ENCODE measurements at places on chromosomes 1 and 21.

- DNase-seq = no peak
Observed at GRCh38 chr1:16372535-16373285, 5.7 kb downstream of the SZRD1 start.

DNA sequence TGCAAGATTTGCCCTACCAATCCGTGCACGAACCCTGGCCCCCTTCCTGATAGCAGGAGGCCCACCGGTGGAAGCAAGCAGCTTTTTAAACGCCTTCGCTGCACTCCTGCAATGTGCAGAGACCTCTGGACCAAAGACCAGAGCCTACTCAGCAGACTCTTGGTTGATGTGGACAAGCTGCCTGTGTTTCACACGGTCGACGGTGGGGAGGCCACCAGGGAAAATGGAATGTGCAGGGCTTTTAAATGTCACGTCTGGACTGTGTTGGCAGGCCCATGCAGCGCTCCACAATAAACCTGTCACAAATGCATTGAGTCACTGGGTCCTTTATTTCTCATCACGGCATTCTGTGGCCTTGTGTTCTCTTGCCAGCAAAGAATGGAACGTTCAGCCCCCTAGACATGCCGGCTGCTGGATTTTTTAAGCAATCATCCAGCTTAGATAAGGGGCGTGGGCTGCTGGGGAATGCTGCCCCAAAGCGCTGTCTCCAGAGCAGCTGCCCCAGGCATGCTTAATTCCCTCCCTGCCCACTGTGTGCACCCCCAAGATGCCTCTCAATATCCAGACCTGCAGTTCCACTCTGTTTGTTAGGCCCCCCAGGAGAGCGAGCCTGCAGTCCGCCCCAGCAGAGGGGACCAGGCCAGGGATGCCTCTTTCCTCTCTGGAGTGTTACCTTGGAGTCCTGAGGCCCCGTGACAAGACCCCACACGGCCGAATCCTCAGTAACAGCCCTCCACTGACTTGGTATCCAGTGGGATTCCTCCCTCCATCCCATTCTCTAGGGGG lies 71.3 kb downstream of the ATP5PO start:
- no peak for DNase-seq

DNA sequence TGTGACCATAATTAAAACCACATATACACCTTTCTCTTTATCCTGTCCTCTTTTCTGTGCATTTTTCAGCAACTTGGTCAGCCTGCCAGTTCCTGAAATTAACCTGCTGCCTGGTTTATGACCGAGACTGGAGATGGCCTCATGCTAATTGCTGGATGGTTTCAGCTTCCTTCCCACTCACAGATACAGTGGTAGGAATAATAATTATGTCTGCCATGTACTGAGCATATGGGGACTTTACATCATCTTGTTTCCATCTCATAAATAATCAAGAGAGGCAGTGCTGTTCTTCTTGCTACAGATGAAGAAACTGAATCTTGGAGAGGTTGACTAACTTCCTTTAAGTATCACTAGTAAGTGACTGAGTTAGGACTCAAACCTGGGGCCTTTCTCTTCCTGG lies 148.2 kb downstream of the NOS1AP start:
- no peak for DNase-seq

DNA sequence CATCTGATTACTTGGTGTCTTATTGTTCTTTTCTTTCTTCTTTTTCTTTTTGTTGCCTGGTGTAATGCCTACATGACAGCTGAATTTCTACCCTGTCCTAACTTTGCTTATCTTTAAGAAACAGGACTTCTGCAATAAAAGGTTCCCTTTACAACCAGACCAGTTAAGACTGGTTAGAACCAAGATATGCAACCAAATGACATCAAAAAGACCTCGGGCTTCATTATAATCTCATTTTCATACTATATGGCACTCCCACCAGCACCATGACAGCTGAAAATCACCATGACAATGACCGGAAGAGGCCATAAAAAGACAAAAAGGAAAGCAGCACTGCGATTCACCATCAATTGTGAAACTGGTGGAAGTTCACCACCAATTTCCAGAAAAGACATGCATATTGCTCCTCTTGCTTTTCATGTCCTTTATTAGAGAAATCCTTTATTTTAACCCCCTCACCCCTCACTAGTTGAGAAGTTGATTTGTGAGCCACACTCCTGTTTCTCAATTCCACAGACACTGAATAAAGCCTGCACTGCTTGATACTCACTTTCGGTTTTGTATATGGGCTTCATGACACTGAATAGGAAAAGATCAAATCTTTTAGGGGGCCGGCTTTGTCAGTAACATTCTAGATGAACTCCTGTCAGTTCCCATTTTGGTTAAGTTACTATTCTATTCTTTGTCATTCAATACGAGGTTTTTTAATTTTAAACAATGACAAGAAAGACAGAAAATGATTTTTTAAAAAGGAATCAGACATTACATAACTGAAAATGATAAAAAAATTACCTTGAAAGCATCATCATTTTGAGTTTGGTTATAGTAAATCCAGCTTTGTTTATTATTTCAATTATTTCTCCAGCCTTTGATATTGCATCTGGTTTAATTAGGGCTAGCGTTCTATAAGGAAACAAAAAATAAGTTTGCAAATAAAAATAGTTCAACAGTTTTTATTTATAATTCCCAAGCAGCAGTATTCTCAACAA lies 58.1 kb downstream of the NME7 start:
- DNase-seq = no peak

DNA sequence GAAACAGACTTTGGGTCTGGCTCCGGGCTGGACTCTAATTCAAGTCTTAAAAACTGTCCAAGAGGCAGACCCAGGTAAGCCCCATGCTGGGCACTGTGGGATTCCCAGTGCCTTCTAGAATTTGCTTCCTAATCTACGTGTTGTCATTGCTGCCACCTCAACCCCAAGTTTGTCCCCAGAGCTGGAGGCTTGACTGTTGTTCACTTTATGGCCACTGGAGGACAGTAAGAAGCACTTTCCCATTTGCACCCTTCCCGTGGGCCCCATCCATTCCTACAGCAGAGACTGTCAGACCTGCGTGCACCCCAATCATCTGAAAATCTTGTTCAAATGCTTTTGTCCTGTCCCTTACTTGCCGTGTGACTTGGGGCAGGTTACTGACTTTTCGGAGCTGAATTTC lies 29.4 kb upstream of the VASH2 start:
- DNase-seq = no peak

DNA sequence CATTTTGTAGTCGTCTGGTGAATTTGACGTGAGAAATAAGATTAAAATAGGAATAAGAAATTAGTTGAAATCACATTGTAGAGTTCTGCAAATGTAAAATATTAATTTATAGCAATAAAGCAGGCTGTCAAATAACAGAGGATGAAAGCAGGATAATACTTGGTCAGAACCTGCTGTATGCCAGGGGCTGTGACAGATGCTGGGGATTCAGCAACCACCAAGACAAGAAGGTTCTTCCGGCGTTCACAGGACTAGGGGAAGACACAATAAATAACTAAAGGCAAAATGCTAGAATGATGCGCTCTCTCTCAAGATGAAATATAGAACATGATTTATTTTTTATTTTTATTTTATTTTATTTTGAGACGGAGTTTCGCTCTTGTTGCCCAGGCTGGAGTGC lies 6.8 kb upstream of the PARK7 start:
- DNase-seq = no peak

GRCh38 chr1:245874942-245875580 lies 632.0 kb downstream of the SMYD3 start:
- DNase-seq = no peak

GRCh38 chr1:114510274-114511031 lies 550 bp downstream of the TRIM33 start:
- DNase-seq = peak; percentile 50

DNA sequence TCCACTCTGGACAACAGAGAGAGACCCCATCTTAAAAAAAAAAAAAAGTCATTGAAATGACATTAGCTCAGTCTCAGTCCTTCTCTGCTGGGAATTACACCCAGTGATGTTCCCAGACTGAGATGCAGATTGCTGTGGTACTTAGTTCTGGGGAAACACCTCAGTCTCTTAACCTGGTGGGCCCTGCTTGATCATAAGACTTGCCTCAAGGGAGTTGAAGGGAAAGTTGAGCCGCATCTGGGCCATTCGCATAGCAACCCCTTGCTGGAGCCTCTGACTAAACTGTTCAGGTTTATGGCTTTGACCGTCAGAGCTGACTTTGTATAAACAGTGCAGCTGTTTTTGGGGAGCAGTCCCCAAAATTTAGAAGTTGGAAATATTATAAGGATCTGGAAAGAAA lies 13.4 kb downstream of the FCRL4 start:
- no peak for DNase-seq

DNA sequence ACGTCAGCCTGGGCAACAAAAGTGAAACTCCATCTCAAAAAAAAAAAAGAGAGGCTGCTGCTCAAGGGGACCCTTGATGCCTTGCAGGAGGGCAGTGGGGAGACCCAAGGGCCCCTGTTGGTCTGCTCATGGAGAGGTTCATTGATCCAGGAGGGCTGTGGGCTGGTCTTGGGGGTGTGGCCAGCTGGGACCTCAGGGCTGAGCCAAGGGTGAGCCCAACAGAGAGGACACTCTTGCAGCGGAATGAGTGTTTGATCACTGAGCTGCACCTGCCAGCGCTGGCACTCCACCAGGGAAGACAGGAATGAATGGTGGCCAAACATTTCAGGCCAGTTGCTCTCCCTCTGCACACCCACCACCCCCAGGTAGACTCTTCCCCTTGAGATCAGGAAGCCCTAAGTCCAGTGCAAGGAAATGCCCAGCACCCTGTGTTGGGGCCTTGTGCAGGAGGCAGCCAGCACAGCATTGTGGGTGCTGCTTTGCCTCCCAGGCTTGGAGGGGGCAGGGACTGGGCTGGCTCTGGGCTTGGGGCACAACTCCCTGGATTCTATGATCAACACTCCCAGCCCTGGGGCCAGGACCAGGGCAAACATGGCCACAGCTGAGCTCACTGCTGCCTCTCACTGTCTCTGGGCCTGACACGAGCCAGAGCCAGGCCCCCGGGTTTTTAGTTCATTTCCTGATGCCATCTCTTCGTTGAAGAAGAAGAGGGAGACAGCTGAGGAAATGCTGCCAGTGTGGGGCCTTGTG lies 50.7 kb downstream of the IRF2BP2 start:
- DNase-seq = no peak

- no peak for DNase-seq
Observed at GRCh38 chr1:195241066-195241465, 1367.2 kb downstream of the KCNT2 start.

GRCh38 chr21:23130308-23130707 lies 2132.1 kb downstream of the NCAM2 start:
- DNase-seq = no peak

DNA sequence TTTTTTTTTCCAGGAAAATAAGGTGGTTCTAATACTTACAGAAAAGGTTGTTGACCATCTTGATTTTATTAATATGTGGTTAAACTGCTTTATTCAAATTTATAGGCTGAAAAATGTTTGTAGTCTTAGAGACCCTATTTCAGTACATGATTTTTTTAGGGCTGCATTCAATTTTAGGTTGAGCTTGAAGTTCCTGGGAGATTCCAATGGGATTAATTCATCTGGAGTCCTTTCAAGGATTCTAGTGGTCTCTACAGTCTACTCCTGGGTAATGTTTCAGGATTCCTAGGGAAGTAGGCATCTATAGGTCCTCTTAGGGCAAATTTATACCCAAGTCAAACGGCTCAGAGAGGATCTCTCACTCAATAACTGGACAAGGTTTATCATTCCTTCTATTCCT lies 126.7 kb downstream of the HMCN1 start:
- no peak for DNase-seq

GRCh38 chr1:55287723-55288122 lies 72.6 kb upstream of the USP24 start:
- no peak for DNase-seq

DNA sequence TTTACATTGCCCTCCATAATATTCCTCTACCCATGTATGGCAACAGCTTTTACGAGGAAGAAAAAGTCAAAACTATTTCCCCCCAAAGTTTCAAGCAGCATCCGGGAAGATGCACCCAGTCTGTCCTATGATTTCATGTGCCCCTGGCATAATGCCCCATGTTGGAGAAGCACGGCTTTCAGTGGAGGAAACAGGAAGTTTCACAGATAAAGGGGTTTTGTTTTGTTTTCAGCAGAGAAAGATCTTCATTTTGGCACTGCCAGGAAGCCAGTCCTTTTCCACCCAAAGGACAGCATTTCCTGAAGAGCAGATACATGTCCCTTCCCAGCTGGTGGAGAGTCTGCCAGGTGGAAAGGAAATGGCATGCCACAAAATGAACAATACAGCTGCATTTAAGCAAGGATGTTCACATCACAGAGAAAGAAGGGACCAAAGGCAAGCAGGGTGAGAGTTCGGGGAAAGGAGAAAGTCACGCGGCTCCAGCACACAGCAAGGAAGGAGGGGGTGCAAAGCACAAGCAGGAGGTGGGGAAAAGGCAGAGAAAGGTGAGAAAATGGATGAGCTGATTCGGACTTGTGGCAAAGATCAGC lies 95.3 kb upstream of the HIVEP3 start:
- DNase-seq = no peak

DNA sequence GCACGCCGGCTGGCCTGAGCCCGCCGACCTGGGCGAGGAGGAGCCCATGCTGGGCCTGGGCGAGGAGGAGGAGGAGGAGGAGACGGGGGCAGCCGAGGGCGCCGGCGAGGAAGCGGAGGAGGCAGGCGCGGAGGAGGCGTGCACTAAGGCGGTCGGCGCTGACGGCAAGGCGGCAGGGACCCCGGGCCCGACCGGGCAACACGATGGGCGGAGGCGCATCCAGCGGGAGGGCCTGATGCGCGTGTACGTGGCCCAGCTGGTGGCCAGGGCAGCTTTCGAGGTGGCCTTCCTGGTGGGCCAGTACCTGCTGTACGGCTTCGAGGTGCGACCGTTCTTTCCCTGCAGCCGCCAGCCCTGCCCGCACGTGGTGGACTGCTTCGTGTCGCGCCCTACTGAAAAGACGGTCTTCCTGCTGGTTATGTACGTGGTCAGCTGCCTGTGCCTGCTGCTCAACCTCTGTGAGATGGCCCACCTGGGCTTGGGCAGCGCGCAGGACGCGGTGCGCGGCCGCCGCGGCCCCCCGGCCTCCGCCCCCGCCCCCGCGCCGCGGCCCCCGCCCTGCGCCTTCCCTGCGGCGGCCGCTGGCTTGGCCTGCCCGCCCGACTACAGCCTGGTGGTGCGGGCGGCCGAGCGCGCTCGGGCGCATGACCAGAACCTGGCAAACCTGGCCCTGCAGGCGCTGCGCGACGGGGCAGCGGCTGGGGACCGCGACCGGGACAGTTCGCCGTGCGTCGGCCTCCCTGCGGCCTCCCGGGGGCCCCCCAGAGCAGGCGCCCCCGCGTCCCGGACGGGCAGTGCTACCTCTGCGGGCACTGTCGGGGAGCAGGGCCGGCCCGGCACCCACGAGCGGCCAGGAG lies 7.2 kb upstream of the IBA57 start:
- no peak for DNase-seq

GRCh38 chr1:16464917-16465625 lies 24.5 kb downstream of the NECAP2 start:
- no peak for DNase-seq
